ENCODE measurements at places on chromosomes 4 and X.

- H3K27me3 ChIP-seq = no peaks in the 10 kb centered on the region
- H3K27ac ChIP-seq = no peak overlapping the region
- H3K36me3 ChIP-seq = peaks cover 1% of the 10 kb centered on the region
- no peak for DNase-seq
Observed at GRCh38 chr4:94595880-94596483, 144.2 kb downstream of the PDLIM5 start.

GRCh38 chrX:1060562-1060960, 151.9 kb downstream of the CRLF2 start:
- H3K36me3 ChIP-seq = no peaks in the 10 kb centered on the region
- H3K27ac ChIP-seq = no peak overlapping the region
- DNase-seq = no peak
- no peaks in the 10 kb centered on the region for H3K27me3 ChIP-seq
- H3K4me3 ChIP-seq = no peak overlapping the region
- no peaks in the 10 kb centered on the region for H3K4me1 ChIP-seq

GRCh38 chr4:180850318-180850940, 1392.8 kb upstream of the TENM3 start:
- no peaks in the 10 kb centered on the region for H3K27me3 ChIP-seq
- H3K27ac ChIP-seq = no peak overlapping the region
- DNase-seq = no peak
- H3K4me3 ChIP-seq = no peak overlapping the region

DNA sequence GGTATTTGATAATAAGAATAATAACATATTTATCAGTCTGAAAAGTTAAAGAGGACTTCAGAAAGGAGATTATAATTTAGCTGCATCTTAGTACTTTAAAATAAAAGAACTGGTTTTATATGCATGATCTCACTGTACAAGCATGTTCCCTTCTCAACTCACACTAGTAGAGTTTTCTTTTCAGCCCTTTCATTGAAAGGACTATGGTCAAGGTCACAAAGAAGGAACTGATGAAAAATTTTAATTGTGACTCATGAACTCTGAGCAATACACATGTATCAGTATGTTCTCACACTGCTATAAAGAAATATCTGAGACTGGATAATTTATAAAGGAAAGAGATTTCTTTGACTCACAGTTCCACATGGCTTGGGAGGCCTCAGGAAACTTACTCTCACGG, 73.7 kb upstream of the NDST4 start:
- no peak overlapping the region for H3K4me3 ChIP-seq
- H3K4me1 ChIP-seq = no peaks in the 10 kb centered on the region
- DNase-seq = no peak

DNA sequence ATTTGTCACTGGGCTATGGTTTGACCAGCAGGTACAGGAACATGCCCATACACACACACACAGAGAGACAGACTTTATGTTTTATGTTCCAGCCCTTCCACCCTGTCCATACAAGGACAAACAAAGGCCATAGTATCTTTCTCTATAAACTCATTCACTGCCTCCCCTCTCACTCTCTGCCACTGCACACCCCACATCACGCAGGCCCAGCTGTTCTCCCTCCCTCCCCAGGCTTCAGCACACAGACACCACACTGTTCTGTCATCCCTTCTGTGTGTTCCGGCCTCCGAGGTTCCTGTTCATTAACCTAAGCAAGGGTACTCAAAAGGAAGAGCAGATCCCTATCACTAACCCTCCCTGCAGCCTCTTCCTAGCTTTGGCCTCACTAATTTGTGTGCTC, 17.8 kb downstream of the LAS1L start:
- H3K4me1 ChIP-seq = no peaks in the 10 kb centered on the region
- no peak overlapping the region for H3K4me3 ChIP-seq
- no peaks in the 10 kb centered on the region for H3K27me3 ChIP-seq
- H3K36me3 ChIP-seq = peaks cover 11% of the 10 kb centered on the region

DNA sequence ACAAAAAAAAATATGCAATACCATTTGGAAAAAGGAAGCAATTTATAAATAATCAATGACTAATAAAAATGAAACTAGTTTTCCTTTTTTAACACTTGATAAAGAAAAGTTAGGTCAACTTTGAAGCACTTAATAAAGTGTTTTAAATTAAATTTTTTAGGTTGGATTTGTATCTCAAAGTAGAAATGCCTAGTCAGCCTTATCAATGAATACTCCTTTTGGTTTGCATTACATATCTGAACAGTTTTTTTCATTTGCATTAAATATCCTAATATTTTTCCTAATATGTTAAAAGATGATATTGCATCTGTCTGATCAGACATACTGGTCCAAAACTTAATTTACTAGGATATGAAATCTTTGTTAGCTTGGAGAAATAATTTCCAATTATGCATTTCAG, 155.8 kb upstream of the ZFP42 start:
- H3K27ac ChIP-seq = no peak overlapping the region
- no peaks in the 10 kb centered on the region for H3K4me1 ChIP-seq
- no peaks in the 10 kb centered on the region for H3K27me3 ChIP-seq
- no peaks in the 10 kb centered on the region for H3K36me3 ChIP-seq
- DNase-seq = no peak

DNA sequence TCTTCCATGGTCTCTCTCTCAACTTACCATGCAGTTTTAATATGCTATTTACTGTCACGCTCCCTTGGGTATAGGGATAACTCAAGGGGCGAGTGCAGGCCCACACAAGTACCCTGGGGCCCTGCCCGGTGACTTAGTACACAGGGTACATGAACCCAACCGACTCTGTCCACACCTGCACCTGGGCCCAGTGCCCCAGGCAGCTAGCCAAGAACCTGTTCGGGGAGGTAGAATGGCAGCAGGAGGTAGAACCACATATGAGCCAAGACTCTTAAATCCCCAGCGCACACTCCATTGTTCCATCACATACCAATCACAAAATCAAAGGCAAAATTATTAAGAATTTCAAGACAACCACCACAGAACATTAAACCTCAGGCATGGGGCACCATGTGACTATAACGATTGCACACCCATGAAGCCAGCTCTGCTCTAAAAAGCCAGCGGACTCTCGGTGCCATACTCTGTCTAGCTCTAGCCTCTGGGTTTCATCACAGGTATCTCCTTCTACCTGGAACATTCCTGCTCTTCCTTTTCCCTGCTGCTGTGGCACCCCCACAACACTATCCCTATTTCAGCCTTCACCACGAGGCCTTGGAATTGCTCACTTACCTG, 14.6 kb downstream of the PHF8 start:
- H3K4me1 ChIP-seq = peaks cover 6% of the 10 kb centered on the region
- peaks cover 47% of the 10 kb centered on the region for H3K36me3 ChIP-seq
- H3K4me3 ChIP-seq = no peak overlapping the region
- H3K27ac ChIP-seq = no peak overlapping the region
- H3K27me3 ChIP-seq = no peaks in the 10 kb centered on the region

DNA sequence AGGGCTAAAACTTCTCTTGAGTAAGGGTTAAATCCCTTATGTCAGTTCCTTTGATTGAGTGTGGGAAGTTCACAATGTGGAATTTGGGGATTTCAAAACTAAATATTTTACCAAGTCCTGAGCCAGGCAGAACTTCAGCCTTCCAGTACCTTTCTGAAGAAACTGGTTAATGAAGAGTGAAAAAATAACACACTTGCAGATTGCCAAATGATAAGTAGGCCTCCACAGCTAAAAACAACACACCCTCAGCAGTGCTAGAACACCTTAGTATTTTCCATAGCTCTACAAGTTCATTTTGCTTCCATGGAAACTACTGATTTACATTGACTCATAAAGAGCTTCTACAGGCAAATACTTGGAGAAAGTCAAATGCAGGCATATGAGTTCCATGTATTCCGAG, 326.8 kb downstream of the ZNF674 start:
- H3K36me3 ChIP-seq = no peaks in the 10 kb centered on the region
- no peak overlapping the region for H3K27ac ChIP-seq
- H3K27me3 ChIP-seq = no peaks in the 10 kb centered on the region
- H3K4me3 ChIP-seq = no peak overlapping the region
- no peaks in the 10 kb centered on the region for H3K4me1 ChIP-seq
- no peak for DNase-seq

GRCh38 chr4:5708449-5709206, at the start of gene EVC2:
EVC2 (minus strand) TSS chr4:5708559; CDS start chr4:5708513, 46 bp downstream.
- H3K4me3 ChIP-seq = peak within 1 kb of the TSS; percentile 54
- H3K27ac ChIP-seq = no peak within 1 kb of the TSS
- peaks cover 33% of the 10 kb centered on the region for H3K4me1 ChIP-seq
- peaks cover 8% of the 10 kb centered on the region for H3K36me3 ChIP-seq
- peak; percentile 58 for DNase-seq

DNA sequence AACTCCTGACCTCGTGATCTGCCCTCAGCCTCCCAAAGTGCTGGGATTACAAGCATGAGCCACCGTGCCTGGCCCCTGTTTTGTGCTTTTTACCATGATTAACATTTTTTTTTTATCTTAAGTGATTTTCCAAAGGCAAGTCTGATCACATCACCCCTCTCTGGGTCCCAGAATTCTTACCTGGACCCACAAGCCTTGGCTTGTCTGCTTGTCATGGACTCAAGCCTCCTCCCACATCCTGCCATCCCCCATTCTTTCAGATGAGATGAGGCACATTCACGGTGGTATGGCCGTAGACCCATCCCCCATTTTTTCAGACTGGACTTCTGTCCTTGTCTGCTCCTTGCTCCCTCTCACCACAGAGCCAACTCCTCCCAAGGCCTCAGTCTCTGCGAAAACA, 55.3 kb downstream of the APLN start:
- peaks cover 11% of the 10 kb centered on the region for H3K4me1 ChIP-seq
- DNase-seq = no peak
- H3K27me3 ChIP-seq = no peaks in the 10 kb centered on the region
- no peak overlapping the region for H3K27ac ChIP-seq

- no peak overlapping the region for H3K4me3 ChIP-seq
- peaks cover 10% of the 10 kb centered on the region for H3K4me1 ChIP-seq
- no peak for DNase-seq
- no peaks in the 10 kb centered on the region for H3K27me3 ChIP-seq
- H3K36me3 ChIP-seq = no peaks in the 10 kb centered on the region
Observed at GRCh38 chr4:70938086-70938485, 35.9 kb downstream of the MOB1B start.

DNA sequence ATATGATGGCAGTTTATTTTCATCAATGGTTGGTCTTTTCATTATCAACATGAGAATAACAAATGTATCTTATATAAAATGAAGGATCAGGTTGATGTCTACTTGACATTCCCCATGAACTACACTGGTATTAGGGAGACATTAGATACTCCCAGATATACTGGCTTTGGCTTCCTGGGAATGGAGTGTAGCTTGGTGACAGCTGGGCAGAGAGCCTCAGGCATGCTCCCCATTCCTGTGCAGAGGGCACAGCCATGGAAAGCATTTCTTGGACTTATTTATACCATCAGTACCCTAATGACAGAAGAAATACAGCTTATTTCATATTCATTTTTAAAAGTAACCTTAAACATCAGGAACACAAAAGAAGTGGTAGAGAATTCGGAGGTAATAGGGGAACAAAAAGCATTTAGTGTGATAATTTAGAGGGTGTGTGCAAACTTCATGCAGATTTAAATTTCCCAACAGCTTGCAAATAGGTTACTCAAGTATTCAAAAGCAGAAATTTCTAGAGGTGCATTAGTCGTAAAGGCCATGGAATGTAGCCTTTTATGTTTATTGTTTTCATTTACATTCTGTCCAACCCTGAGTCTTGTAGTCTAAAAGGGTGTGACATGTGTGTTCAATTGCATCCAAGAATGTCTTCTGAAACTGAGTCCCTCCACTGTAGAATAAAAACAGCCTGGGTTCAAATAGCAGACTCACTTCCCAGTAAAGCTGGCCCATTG, 573.8 kb downstream of the KCNIP4 start:
- H3K27ac ChIP-seq = no peak overlapping the region
- H3K4me3 ChIP-seq = no peak overlapping the region
- H3K27me3 ChIP-seq = no peaks in the 10 kb centered on the region
- no peaks in the 10 kb centered on the region for H3K4me1 ChIP-seq
- H3K36me3 ChIP-seq = no peaks in the 10 kb centered on the region

DNA sequence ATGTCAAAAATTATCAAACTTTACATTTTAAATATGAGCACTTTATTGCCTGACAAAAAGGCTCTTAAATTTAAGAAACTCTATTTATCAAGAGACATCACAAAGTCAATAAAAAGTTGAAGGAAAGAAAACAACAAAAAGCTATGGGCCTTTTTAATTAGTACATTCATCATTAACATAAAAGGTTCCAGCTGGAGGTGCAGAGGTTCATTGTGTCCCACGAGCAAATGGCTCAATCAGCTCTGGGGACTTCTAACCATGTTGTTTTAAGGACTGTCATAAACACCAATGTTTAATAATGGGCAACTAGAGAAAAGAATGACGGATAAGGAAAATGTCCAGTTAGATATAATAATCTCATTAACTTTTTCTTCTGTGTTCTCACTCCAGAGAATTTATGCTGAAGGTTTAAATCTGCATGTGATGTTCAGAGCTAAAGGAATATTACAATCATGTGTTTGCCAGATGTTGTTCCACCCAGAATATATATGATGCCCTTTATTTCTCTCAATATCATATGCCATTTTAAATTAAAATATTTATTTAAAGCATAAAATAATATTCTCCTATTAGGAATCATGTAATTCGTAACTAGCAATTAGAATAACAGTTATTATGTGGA, 840.3 kb upstream of the ADGRL3 start:
- no peak for DNase-seq
- H3K27me3 ChIP-seq = no peaks in the 10 kb centered on the region
- H3K4me3 ChIP-seq = no peak overlapping the region
- H3K27ac ChIP-seq = no peak overlapping the region

DNA sequence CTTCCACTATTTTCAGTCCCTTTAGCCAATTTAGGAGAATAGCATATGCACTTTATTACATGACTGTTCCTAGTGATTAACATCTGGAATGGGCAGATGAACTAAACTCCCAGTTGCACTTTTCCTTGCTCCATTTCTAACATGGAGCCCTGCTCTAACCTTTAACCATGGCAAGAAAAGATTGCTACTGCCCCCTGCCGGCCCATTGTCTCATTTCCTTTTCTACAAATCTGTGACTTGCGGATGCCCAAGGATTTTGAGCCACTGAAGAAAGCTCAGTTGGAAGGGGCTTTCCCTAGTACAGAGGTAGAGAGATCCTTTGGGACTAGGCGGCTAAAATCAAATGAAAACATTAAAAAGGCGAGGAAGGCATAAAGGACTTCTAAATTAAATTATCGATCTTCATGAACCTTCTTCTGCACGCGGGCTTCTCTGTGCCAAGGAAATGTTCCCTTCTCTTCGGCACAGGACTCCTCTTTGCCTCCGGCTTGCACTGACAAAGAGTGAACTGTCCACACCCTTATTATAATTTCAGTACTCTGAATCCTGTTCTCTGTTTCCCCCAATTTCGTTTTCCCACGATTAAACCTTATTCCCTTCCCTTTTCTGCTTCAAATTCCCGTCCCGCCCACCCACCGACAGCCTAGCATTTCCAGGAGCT, 577 bp upstream of the GLRA2 start:
- H3K27me3 ChIP-seq = peaks cover 2% of the 10 kb centered on the region
- DNase-seq = peak; percentile 65
- H3K27ac ChIP-seq = no peak overlapping the region
- H3K4me1 ChIP-seq = peaks cover 4% of the 10 kb centered on the region
- no peaks in the 10 kb centered on the region for H3K36me3 ChIP-seq
- no peak overlapping the region for H3K4me3 ChIP-seq

All from activated CD4-positive, alpha-beta memory T cell treated with anti-CD3 and anti-CD28 coated beads for 36 hours (primary cell).